ENCODE measurements at places on chromosomes 5 and 9.

DNA sequence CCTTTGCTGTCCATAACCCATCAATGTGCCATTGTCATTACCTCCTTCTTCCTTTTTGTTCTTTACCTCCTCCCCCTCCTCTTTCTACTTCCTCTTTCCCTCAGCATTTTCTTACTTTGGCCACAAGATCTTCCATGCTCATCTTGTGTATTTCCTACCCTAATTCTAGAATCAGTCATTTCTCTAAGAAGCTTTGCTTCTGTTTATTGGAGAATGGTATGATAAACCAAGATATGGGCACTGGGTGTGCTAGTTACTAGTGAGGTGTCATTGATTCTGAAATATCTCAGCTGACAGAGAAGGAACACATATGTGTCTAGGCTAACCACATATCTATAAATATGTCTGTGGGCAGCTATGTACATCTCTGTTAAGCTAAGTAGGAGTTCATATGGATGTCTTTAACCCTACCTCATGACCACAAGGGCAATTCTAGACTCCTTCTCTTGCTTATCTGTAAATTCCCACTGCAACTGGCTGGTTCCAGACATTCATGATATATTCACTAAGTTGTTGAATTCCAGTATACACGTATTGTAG lies 2051.3 kb upstream of the CDH9 start:
- DNase-seq, result no peak

DNA sequence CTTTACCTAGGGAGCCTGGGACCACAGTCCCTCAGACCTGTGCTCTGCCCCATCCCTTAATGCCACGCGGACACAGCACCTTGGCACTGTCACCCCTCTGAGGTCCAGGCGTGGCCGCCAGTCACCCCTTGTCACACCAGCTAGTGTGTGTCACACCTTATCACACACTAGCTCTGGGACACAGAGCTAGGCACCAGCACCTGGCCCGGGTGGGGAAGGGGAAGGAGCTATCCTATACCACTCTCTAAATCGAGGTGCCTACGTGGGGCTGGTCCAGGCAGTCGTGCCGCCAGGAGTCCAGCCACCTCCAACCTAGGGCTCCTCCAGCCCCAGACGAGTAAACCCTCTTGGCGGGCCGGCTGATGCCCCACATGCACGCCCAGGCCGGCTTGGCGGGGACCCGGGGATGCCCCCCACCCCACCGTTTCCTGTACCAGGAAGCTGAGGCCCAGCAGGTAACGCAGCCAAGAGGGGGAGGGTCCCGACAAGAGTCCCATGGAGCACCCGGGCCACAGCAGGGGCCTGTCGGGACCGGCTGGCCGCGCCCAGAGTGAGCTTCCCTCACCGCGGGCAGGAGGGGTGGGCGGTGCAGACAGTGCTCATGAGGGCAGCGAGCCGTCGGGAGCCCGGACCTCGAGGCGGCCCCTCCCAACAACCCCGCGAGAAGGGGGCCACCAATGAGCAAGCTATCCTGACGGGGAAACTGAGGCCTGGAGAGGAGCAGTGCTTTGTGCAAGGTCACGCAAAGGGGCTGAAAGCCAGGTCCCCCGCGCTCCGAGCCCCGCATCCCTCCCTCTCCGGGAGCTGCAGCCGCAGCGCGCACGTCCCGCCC lies 550 bp downstream of the CORO2A start:
- DNase-seq, result no peak

DNA sequence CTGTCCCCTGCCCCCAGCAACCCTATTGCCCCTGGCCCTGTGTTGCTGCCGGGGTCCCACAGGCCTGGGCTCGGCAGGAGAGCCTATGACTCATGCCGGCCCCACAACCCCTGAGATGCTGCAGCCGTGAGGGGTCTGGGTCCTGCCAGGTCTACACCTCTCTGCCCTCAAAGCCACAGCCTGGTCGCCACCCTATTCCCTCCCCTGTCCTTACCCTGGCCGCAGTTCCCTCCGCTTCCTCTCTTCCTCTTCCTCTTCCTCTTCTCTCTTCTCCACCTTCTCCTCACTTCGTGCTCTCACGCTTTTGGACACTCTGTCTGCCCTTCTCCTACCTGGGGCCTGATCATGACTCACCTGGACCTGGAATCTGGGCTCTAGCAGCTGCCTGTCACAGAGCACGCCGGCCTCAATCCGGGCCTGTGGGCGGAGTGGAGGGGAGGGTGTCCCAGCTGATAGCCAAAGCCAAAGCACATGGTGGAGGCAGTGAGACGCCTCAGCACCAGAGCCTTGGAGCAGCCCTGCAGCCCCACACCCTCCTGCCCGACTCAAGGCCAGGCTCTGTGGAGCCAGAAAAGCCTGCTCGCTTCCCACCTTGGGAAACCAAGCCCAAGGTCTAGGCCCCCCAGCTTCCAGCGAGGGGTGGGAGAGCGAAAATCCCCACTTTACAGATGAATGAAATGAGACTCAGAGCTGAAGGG lies 26.8 kb upstream of the CSF1R start:
- DNase-seq, result no peak

GRCh38 chr5:66246608-66247007 lies 102.5 kb downstream of the SREK1 start:
- DNase-seq, result no peak

- no peak for DNase-seq
Observed at GRCh38 chr9:38724754-38725153, 4.8 kb upstream of the FAM240B start.

- no peak for DNase-seq
Observed at GRCh38 chr9:81634915-81635516, 54.3 kb downstream of the TLE1 start.

All from activated naive CD4-positive, alpha-beta T cell (primary cell).